ENCODE measurements at places on chromosomes 2 and 18.

GRCh38 chr2:48423376-48423775, 106.6 kb upstream of the STON1 start:
- DNase-seq = no peak

DNA sequence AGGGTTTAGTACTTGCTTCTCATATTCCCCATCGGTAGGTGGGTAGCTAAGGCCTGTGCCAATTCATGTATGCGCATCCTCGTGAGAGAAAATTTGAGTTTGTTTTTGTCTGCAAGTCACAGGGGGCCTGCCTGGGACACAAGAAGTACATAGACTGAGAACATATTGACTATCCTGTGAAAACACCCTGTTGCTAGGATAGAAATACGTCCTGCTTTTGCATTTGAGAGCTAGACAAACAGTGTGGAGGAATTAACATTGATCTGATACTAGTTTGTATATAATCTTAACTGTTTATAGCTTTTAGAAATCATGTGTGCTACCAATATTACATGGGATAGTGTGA, 10.9 kb downstream of the WDR7 start:
- DNase-seq = no peak

- DNase-seq = no peak
Observed at GRCh38 chr2:196971574-196972279, 45.2 kb upstream of the PGAP1 start.

DNA sequence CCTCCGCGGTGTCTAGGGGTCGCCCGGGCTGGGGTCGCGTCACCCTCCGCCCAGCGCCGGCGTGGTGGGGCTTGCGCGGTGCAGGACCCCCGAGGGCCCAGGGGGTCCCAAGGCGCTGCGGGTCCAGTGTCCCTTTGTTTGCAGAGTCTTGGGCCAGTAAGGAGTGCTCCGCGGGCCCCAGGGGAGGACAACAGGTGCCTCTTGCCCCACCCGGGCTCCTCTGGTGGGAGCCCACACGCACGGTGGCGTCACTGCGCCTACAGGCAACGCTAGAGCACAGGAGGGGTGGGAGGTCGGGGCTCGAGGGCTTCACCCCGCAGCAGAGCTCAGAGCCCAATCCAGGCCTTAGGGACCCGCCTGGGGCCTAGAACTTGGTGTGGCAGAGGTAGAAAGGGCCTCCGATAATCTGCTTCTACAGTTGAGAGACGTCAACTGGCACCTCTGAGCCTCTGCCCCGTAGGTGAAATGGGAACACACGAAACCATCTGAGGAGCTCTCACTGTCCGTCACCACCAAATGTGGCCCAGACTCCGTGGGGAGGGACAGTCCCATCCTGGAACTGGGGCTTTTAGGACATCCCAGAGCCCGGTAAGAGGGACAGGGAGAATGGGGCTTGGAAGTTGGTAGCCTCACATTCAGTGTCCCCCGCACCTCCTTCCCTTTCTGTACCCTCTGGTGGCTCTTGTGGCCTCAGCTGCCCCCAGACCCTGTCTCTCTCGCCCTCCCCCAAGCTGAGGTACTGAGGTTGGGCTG, 1.4 kb downstream of the ARID5A start:
- DNase-seq = no peak

DNA sequence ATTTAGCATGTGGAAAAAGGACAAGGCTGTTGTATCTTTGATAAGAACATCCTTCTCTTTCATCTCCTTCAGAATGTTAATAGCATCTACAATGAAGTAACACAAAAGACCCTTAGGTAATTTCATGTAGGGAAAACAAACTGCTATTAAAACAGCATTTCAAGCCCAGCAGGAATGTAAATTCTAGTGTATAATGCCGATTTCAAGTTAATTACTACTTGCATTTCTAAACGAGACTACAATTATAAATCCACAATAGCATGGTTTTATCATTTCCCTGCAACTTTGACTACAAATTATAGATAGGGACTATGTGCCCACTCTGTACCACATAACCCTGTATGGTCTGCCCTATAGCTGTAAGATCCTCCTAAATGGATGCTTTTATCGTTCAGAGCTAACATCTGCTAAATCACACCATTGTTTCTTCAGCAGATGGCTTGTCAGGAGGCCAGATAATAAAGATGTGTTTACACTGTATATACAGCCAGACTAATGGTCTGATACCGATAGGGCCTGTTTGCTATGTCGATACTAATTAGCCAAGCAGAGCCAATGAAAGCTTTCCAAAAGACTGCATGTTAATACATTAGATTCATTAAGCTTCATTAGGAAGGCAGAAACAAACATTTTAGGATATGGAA, 51.9 kb downstream of the LRPPRC start:
- DNase-seq = no peak

GRCh38 chr2:239316562-239317465, 84.0 kb downstream of the HDAC4 start:
- peak; percentile 61 for DNase-seq

GRCh38 chr2:236177967-236178889, 10.0 kb upstream of the GBX2 start:
- DNase-seq = peak; percentile 87

GRCh38 chr2:199381531-199381930, 76.2 kb downstream of the SATB2 start:
- DNase-seq = no peak

DNA sequence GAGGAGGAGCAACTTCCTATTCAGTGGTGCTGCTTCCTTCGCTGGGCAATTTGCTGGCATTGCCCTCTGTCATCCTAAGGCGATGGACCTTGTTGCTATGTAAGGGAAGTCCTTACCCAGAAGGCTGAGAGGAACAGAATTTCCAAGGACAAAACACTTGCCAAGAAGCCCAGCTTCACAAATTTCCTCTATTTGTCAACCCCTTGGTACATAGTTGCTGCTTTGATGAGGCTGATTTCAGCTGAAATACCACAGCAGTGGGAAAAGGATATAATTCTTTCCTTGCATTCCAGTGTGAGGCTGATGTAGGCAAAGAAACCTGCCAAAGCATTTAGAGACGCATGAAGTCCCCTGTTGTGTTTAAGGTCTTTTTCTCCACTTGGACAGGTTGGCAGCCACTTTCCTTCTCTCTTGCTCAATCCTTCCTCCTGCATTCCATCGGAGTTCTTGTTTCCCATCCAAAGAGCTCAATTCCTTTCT, 16.4 kb upstream of the ST3GAL5 start:
- DNase-seq = no peak

DNA sequence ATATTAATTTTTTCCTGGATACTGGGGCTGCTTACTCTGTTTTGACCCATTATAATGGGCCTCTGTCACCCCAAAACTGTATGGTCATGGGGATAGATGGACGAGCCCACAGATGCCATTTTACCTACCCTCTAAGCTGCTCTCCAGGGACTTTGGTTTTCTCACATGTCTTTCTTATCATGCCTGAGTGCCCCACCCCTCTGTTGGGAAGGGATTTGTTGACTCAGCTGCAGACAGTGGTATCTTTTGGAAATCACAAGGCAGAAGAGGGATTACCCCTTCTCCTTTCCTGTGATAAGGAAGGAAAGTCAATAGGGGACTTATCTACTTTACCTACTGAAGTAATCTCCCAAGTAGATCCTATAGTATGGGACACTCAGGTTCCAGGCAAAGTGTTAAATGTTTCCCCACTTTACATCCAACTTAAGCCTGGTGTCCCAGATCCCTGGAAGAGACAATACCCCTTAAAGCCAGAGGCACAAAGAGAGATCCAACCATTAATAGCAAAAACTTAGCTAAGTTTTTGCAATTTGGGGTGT, 182.7 kb downstream of the RNF152 start:
- DNase-seq = no peak

DNA sequence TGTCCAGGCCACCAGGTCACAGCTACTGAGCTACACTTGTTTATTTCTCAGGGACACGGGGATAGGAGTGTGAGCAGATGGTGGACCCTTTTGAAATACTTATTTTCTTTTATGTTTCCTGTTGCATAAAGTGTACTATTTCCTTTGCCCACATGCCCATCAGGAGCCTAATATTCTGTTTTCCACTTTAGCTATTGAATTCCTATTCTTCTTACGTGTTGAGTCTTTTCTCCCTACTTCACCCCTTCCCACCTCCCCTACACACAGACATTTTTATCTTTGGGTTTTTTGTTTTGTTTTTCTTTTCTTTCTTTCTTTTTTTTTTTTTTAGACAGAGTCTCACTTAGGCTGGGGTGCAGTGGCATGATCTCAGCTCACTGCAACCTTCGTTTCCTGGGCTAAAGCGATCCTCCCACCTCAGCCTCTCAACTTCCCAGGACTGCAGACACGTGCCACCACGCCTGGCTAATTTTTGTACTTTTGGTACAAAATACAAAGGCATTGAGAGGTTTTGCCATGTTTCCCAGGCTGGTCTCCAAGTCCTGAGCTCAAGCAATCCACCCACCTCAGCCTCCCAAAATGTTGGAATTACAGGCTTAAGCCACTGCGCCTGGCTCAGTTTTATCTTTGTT, 5.2 kb upstream of the GPR55 start:
- DNase-seq = no peak

DNA sequence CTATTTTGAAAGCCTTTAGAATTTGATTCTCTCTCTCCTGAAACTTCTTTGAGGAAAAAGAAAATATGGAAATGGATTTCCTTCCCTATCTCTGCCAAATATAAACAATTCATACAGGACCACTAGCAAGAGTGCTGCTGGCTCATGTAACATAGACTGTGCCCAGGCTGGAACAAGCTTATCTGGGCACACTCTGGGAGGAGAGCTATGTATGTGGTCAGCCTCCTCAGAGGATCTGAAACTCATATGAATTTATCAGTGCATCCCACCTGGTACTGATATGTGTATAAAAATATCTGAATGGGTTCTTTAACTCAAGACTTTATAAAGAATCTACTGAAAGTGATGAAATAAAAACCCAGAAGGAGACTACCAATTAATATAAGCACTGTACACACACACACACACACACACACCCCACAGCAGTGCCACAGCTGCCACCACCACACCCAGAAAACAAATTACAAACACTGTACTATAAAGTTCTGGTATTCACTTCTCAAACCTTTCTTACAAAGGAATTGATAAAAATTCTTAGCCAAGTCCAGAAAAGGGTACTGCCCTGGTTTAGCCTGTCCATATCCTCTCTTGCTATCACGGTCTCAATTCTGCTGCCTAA, 115.6 kb downstream of the IRS1 start:
- no peak for DNase-seq

GRCh38 chr18:25736516-25736915, 353.9 kb downstream of the SS18 start:
- no peak for DNase-seq

DNA sequence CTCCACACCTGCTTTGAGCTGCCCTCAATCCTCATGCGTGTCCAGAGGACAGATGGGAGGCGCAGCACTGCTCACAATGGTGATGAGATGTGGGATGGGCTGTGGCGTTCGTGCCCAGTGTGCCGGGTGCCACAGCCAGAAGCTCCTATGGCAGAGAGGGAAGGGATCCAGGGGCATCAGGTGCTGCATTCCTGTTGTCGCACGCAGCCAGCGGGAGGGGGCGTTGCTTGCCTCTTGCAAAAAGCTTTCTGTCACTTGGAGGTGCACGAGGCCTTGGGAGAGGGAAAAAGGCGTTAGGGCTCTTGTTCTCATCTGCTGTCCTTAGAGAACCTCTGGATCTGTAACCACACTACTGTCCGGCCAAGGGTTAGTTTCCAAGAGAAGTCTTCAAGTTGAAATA, 29.2 kb upstream of the ALLC start:
- DNase-seq = no peak

DNA sequence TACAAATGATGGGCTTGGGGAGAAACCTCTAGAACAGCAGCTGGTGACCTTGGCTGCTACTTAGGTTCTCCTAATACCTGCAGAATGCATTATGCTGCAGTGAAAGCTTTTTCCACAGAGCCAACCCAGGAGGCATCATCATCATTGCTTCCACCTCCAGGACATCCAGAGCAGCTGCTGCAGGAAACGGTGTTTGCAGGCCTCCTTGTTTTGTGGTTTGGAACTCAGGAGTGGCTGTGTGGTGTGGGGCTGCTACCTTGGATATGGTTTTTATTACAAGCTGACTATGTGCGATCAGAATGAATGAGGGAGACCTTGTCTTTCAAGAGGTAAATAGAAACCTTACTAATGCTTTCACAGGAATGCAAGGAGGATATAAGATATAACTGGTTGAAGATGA, 82.9 kb upstream of the MCFD2 start:
- no peak for DNase-seq

DNA sequence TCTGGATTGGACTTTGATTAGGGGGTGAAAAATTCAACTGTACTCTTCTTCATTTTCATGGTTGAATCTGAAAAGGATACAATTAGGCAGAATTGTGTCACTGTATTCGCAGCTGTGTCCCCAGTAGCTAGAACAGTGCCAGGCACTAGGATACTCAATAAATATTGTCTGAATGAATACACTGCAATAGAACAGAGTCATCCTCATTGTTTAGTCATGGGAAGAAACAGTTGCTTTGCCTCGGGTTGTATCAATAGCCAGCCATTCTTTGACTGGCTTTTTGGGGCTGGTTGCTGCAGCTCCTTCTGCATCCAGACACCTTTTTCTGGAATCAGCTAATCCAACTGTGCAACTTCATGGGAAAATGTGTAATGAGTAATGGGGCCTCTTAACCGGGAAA, 18.1 kb upstream of the DYNC1I2 start:
- no peak for DNase-seq

- DNase-seq = no peak
Observed at GRCh38 chr2:236366397-236366796, 102.2 kb upstream of the ASB18 start.

DNA sequence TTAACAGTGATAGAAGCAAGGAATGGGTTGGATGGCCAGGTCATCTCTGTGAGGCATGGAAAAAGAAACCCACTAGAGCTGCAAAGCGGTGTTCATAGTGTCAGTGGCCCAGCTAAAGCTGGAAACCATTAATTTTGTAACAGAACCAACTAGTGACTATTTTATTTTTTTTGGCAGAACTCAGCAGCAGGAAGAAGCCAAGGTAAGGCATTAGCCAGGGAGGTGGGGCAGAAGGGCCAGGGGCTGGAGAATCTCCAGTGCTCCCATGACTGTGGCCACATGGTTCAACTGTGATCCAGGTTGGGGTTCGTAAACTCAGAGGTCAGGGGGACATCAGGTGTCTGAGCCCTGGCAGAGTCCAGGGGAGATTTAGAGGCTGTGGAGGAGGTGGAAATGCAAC, 25.9 kb upstream of the YES1 start:
- DNase-seq = no peak

DNA sequence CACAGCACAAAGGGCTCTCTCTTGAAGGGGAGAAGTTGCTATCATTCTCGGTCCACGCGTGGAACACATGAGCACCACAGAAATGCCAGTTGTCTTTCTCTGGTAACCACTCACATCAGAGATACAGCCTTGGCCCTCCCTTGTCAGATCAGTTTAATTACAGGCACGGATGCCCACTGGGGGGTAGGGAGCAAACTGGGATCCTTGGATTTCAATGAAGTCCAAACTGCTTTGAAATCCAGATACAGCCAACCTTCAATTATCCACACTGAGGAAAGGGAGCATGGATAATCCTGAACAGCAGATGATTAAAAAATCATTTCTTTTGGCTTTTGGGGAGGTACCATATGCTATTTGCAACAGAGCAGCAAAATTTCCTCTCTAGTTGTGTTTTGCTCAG, 63.7 kb upstream of the DAPL1 start:
- no peak for DNase-seq

- DNase-seq = no peak
Observed at GRCh38 chr2:231908584-231908983, 17.6 kb downstream of the NPPC start.

All from pancreas (tissue), 10 donors.